Amniotic epithelial cell (primary cell): ENCODE measurements at places on chromosomes 4 and X.

DNA sequence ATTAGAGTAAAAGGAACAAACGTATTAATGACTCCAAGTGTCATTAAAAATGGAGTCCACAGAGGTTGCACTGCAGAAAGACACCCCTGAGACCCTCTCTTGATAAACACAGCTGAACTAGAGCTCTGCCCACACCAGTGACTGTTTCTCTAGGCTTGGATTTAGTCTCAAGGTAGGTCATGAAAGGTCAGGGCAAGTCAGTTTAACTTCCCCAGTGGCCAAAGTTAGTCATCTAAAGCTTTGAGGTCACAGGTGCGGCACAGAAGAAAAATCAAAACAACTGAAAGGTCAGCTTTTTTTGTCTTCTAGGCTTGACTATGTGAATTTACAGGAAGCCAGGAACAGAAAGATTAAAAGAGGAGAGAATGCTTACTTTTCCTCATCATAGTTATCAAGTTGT lies 749.6 kb downstream of the RAB28 start:
- DNase-seq: no peak

DNA sequence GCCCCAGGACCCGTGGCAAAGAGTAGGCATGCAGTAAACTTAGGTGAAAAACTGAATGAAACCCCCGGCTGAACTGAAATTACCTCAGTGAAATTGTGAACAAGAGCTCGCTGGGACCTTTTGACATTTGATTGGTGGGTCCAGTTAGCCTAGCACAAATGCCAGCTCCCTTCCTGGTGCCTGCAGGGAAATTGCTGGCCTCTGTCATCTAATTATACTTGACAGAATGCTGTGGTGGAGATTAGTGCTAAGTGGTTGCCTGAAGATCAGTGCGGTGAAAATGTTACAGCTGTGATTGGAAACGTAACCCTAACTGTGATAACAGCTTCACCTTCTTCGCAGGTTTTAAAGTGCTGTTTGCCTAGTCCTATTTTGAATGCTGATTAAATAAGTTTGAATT lies 43.0 kb downstream of the ADD1 start:
- DNase-seq: no peak

DNA sequence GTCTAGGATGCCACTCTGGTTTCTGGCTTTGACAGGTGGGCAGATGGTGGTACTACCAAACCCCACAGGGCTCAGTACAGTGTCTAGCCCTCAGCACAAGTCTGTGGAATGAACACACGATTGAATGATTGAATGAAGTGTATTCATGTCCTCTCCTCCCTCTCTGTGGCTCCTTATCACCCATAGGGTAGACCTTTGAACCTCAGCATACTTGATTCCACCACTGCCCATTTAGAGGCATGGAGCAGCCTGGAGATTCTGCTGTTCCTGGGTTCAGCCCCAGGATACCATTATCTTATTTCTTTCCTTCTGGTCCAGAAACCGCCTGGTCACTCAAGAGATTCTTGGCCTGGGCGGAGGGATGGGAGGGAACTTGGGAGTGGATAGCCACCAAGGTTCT lies 53.9 kb downstream of the PRPS1 start:
- DNase-seq: no peak

DNA sequence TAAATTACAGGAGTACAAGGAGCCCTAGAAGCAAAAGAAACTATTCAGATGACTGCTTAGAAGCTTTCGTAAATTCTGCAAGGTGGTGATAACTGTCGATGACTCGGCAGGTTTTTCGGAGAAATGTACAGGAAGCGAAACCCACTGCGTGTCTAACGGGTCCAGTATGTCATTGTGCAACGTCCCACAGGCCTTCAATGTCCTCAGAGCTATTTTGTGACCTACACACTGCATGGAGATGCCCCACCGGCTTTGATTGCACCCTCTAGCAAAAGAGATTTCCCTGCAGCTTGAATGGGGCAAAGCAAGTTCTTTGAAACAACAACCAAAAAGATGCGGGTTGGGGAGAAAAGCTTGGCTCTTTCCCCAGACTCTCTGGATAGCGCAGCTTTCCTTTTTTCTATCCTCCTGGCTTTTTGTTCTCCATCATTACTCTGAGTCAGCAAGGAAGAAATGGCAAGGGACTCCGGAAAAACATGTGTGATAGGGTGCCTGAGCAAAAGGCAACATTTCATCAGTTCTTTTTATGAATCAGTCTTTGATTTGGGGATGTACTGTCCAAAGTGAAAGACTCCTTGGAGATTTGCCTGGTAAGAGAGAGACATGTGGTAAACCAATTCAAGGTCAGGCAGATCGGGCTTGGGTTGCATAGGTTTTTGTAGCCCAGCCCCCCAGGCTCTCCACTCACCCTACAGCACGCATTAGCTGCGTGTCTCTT lies 112.0 kb upstream of the TBL1X start:
- peak; percentile 86 for DNase-seq

DNA sequence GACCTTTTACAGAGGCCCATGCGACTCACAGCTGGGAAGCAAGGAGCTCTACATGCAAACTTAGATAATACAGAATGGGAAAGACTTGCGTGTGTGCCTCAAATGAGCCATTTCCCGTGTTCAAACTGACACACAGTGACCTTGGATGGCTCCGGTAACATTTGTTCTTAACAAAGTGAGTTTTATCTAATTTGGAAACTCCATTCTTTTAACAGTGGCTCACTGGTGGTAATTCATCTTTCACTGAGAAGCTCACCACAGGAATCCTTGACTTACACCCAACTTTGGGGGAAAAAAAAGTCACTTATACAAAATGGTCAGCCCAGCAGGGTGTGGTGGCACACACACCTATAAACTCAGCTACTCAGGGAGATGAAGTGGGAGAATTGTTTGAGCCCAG lies 190.6 kb downstream of the LDB2 start:
- peak; percentile 41 for DNase-seq

GRCh38 chr4:88003261-88003660 lies 4.2 kb upstream of the PKD2 start:
- no peak for DNase-seq

- DNase-seq: no peak
These were observed 22.0 kb downstream of the NDNF start for GRCh38 chr4:121050300-121050699.

DNA sequence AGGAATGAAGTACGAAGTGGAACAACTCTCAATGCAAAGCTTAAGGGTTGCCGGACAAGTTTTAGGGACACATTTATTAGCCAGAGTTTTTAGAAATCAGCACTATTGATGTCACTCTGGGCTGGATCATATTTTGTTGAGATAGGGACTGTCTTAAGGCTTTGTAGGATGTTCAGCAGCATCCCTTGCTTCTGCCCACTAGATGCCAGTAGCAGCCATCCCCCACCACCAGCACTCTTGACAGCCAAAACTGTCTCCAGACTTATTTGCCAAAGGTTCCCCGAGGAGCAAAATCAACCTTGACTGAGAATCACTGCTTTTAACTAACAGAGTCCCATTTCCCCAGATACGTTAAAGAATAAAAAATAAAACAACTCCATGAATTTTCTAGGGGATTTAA lies 1497.3 kb downstream of the STIM2 start:
- DNase-seq: peak; percentile 51

DNA sequence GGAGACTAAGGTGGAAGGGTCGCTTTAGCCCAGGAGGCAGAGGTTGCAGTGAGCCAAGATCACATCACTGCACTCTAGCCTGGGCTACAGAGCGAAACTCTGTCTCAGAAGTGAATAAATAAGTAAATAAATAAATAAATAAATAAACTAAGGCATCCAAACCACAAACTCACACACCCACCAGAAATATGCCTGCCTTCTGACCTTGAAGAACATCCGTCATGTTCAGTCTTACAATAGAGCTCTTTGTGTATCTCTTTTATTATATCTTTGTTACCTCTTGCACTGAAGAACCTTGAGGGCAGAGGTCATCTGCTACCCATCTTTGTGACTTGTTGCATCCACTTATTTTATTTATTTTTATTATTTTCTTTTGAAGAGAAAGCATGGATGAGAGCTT lies 71.6 kb downstream of the PRRG1 start:
- peak; percentile 44 for DNase-seq

DNA sequence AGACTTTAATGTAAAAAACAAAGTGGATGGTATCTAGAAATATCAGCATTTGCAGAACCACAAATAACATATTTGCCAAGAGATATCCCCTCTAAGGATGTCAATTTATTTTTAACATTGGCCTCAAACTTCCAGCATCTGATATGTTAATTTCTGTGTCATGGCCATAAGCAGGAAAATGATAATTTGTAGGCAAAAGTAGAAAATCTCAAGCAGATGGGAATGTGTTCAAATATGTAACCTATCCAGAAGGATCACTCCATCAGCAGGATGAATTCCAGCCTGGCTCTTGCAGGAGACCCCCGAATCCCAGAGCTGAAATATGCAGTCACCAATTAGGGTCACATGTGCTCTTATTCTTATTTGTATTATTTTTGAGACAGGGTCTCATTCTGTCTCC lies 55.4 kb upstream of the PRKX start:
- no peak for DNase-seq

GRCh38 chr4:115671581-115671980 lies 558.2 kb upstream of the NDST4 start:
- DNase-seq: no peak

DNA sequence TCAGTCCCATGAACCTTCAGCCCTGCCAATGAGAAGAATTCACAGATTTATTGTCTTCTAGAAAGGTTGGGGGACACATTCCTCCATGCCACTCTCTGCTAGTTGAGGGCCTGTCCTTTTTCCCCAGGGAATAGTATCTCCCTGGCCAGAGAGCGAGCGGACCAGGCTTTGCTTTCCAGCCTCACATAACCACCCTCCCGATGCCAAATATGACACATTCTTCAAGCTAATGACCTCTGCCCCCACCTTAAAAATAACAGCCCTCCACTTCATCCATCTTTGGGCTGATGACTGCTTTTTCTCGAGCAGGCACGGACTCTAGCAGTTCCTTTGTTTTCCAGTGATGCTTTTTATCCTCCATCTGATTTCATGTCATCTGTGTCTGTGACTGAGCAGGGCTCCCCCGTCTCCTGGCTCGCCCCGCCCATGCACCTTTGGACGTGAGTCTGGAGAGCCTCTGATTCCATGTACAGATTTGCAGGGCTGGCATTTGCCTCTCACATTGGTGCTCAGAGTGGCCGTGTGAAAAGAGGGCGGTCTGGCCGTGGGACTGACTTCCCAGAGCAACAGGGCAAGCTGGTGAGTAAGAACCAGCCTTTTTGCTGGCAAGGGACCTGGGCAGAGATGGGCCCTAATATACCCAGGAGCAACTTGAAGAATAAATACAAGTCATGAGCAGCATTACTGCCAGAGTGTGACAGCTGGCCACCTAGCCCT lies 279.8 kb downstream of the BCOR start:
- no peak for DNase-seq

GRCh38 chr4:143587703-143588102 lies 74.2 kb downstream of the SMARCA5 start:
- no peak for DNase-seq

DNA sequence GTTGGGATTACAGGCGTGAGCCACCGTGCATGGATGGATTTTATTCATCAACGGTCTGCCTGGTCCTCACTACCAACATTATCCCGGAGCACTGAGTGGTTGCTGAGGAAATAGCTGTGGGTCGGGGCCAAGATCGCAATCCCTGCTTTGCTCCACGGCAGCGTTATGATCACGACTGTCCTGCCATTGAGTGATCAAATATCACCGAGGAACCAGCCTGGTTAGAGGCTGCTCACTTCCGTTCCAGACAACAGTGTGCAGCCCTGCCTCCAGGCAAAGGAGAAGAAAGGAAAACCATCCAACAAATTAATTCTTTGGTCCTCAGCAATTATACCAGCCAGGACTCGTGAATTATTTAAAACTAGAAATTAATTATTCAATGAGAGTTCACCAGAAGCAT lies 70.6 kb upstream of the TBL1X start:
- DNase-seq: no peak

GRCh38 chr4:93879919-93880318 lies 51.4 kb downstream of the ATOH1 start:
- no peak for DNase-seq

DNA sequence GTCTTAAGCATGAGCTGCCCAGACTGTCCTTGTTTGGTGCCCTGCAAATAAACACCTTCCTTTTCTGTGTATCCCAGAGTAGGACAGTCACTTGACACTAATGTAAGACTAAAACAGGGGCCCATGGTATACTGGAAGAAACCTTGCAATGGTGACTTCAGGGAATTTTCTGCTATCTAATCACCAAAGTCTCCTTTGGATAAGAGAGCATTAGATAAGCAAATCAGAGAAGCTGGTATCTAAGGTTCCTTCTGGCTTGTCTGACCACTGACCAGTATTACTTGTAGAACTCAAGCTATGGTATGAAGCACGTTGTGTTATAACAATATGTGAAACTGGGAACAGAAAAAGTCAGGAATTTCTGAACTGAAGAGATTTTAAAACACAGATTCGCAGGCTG lies 173.9 kb downstream of the COL25A1 start:
- DNase-seq: no peak

- DNase-seq: peak; percentile 34
These were observed 337.3 kb upstream of the HS3ST1 start for GRCh38 chr4:11765849-11766453.

GRCh38 chr4:78622253-78622979 lies 70.8 kb downstream of the ANXA3 start:
- DNase-seq: peak; percentile 95

GRCh38 chr4:140742838-140743193 lies 13.4 kb downstream of the TBC1D9 start:
- no peak for DNase-seq

GRCh38 chrX:155259752-155260151 lies 4.5 kb downstream of the RAB39B start:
- no peak for DNase-seq

DNA sequence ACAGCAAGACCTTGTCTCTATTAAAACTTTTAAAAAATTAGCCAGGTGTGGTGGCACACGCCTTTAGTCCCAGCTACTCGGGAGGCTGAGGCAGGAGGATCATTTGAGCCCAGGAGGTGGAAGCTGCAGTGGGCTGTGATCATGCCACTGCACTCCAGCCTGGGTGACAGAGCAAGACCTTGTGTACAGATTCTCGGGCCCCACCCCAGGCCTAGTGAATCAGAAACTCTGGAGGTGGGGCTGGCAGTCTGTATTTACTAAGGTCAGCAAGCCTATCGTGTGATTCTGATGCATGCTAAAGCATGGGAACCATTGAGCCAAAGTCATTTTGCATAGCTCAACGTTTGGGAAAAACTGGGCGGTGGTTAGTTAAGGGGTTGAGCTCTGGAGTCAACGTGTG lies 3.5 kb downstream of the S100G start:
- no peak for DNase-seq

- peak; percentile 89 for DNase-seq
These were observed 3.7 kb downstream of the ZFP92 start for GRCh38 chrX:153414856-153415510.

DNA sequence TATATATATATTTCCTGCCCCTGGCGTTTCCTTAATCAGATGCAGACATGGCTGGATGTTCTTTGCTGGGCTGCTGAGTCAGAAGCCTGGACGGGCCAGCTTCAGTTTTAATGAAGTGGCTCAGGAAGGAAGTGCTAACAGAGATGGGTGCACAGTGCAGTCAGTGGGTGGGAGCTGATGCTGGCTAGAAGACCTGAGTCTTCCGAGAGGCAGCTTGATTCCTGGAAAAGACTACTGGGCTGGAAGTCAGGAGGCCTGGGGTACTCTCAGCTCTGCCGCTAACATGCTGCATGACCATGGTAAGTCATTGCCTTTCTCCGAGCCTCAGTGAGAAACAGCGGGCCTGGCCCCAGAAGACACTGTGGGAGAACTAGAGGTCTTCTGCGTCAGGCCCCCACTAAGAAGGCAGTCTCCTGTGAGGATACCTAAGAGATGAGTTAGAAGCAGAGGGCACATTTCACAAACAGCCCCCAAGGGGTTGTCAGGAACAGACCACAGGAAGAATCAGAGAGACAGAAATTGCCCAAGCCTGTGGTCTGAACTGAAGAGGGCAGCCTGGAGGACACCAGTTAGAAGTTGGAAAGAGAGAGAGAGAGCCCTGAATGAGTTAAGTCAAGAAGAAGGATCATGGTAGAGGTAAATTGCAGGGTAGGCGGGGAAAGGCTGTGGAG lies 8.3 kb upstream of the CD40LG start:
- no peak for DNase-seq
